Activated CD4-positive, alpha-beta T cell treated with anti-CD3 and anti-CD28 coated beads, Interleukin-2, amount 50 U/mL, for 16 hours (primary cell): ENCODE measurements at places on chromosomes 7 and 10.

DNA sequence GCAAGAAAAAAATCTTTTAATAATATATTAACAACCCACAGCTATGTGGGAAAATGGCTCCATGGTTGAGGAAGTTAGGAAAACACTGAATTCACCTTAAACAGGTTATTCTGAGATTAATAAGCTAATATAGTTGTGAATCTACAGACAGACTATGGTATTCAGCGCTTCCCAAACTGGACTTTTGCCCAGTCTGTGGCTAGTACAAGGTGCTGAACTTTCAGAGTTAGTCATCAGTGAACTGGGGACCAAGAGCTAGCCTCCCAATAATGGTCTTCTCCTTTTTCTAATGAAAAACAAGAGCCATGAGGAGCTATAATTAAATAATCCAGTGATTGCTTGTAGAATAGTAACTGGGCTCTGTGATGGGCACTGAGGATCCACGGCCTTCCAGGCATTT lies 65.3 kb downstream of the FRMPD2 start:
- DNase-seq = no peak

DNA sequence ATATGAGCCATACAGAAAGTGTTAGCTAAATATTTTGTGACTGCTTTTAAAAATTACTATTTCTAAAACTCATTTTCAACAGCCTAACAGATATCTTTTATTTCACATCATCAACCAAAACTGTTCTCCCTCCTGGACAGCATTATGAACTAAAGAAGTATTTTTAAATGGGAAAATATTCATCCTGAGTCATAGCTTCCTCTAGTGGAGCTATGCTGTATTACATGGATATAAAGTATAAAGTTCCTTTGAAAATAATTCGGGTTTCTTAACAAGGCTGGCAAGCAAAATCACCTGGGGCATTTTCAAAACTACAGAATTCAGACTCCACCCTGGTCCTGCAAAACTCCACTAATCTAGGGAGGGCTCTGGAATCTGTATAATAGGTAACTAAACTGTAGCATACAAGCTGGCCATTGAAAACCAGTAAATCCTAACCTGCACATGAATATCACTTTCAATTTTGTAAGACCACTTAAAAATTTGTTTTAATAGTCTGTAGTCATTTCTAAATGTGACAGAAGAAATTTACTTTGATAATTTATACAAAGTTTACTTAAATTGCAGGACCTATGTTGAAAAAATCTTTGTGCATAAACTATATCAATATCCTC lies 53.5 kb downstream of the SCIN start:
- DNase-seq = peak; percentile 7

- no peak for DNase-seq
These were observed 1216.5 kb upstream of the AUTS2 start for GRCh38 chr7:68381731-68382130.

- DNase-seq = no peak
These were observed 56.0 kb downstream of the UBE2H start for GRCh38 chr7:129896568-129897382.

GRCh38 chr7:56009695-56010094 lies 41.5 kb downstream of the PSPH start:
- DNase-seq = no peak

DNA sequence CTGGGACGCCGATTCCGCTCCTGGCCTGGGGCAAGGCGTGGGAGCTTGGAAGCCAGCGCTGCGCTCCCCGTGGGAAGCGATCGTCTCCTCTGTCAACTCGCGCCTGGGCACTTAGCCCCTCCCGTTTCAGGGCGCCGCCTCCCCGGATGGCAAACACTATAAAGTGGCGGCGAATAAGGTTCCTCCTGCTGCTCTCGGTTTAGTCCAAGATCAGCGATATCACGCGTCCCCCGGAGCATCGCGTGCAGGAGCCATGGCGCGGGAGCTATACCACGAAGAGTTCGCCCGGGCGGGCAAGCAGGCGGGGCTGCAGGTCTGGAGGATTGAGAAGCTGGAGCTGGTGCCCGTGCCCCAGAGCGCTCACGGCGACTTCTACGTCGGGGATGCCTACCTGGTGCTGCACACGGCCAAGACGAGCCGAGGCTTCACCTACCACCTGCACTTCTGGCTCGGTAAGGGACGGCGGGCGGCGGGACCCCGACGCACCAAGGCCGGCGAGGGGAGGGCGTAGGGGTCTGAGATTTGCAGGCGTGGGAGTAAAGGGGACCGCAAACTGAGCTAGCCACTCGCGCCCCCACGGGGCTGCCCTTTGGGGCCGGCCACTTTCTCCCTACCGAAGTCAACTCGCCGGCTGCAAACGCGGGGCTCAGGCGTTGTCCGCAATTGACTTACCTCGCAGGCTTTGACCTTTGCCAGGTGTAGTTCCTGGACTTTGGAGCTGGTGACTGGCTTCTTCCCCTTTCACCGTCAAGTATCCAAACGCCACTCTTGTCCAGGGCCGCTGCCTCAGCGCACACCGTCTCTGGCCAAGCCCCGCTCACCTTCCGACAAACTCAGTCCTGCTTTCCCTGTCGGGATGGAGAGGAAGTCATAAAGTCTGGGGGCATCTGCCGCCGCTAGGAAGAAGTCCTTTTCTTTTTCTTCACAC lies at the start of gene SCIN:
Gene SCIN, plus strand, starts transcription at position 187 of the 928 bp plus-strand sequence. Its CDS starts 67 bp downstream, at position 254.
- peak; percentile 23 for DNase-seq

DNA sequence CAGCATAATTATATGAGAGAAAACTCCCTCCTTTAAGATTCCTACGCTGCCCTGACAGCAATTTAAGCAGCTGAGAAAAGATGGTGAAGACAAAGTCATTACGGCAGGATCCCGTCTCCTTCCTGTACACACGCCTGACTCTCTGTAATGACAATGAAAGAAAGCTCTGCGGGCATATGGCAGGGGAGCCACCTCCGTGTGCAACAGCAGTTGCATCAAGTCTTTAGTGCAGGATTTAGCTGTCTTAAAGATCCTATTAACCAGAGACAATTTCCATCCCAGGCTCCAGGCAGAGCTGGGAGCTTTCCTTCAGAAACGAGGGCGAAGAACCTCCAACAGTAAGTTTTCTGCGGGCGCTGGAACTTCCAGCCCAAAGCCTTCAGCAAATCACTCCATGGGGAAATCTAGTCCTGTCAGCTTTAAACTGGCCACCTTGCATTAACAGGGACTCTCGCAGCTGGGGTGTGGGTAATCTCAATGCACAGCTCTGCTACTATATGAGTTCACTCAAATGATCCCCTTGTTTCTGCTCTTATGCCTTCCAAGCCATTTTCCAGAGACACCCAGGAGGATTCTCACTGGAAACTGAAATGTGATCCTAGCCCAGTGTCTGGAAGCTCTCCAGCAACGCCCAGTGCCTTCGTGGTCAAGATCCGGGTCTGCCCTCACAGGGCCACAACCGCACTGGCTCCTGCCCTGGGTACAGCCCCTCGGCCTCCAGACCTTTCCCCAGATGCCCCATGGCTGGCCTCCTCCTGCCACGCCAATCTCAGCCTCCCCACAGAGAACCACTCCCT lies 74.9 kb downstream of the CTBP2 start:
- DNase-seq = no peak

GRCh38 chr7:34087892-34088891 lies 182.9 kb downstream of the BMPER start:
- DNase-seq = peak; percentile 5

GRCh38 chr10:116030576-116030975 lies 242.4 kb downstream of the GFRA1 start:
- no peak for DNase-seq

- no peak for DNase-seq
These were observed 273.2 kb downstream of the PTPRN2 start for GRCh38 chr7:158314394-158314793.

GRCh38 chr10:5981529-5981928 lies 4.2 kb upstream of the IL15RA start:
- no peak for DNase-seq

GRCh38 chr10:21826725-21827124 lies 176.8 kb downstream of the DNAJC1 start:
- DNase-seq = no peak
